Activated CD8-positive, alpha-beta memory T cell treated with anti-CD3 and anti-CD28 coated beads, Interleukin-2, amount 50 U/mL, for 4 hours (primary cell): ENCODE measurements at places on chromosomes 11 and 22.
A peak's percentile ranks its signal among the peaks of the same experiment; 100 is the strongest.

DNA sequence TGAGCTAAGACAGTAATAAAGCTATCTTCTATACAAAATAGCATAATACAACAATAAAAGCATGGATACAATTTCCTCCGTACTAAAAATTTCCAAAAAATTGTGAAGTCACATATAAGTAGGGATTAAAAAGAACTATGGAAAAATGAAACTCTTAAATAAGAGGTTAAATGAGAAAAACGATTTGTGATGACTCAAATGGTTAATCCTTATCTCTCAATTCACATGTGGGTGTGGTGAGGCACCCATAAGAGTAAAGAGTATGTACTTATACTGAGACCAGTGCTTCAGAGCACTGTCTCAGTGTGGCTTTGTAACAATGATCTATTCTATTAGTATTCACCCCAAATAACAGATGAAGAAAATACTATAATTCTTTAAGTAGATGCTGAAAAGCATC is 25.0 kb upstream of the CCDC34 start:
- DNase-seq = no peak

GRCh38 chr11:2091112-2091746 is 48.0 kb downstream of the IGF2 start:
- no peak for DNase-seq

- DNase-seq = peak; percentile 42
Measured at GRCh38 chr11:70270877-70271648, 573 bp downstream of the PPFIA1 start.

- DNase-seq = no peak
Measured at GRCh38 chr22:22605074-22605404, 39.4 kb upstream of the GGTLC2 start.

GRCh38 chr22:20180245-20180630 is 29.4 kb upstream of the CCDC188 start:
- DNase-seq = no peak

GRCh38 chr11:119625206-119625978 is 103.6 kb downstream of the NECTIN1 start:
- no peak for DNase-seq

GRCh38 chr11:75432911-75433321 is at the start of gene KLHL35:
Gene KLHL35, minus strand, starts transcription at chr11:75433203. Its CDS starts 2,574 bp downstream, at chr11:75430629.
- no peak for DNase-seq
